K562 (cell line): ENCODE measurements at places on chromosomes 2 and 18. TPM values are rescaled to one million over a fixed set of nuclear protein-coding genes. Genes with fewer than 3 reads are reported as not detected.

DNA sequence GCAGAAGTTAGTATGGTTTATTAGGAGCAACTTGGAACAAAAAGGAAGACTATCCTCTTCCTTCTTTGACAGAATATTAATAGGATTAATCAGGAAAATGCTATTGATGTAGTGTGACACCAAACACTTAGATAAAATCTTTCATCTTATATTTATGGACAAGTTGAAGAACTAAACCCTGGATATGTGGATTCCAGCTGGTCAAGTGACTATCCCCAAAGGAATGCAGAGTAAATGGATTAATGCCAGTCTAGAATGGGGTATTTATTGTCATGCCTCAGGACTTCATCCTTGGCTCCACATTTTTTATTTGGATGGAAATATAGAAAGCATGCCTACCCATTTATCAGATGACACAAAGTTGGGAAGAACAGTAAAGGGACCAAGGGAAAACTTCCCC, 124.0 kb upstream of the TTC39C start:
- no peak overlapping the region for H3K4me3 ChIP-seq
- H3K36me3 ChIP-seq, result no peaks in the 10 kb centered on the region
- no peak for DNase-seq
- H3K4me1 ChIP-seq, result no peaks in the 10 kb centered on the region

GRCh38 chr2:55247025-55247424, 14.5 kb downstream of the RPS27A start:
- H3K4me3 ChIP-seq, result no peak overlapping the region
- H3K4me1 ChIP-seq, result no peaks in the 10 kb centered on the region
- H3K27ac ChIP-seq, result no peak overlapping the region
- no peaks in the 10 kb centered on the region for H3K27me3 ChIP-seq
- peaks cover 88% of the 10 kb centered on the region for H3K36me3 ChIP-seq

- H3K27me3 ChIP-seq, result no peaks in the 10 kb centered on the region
- H3K27ac ChIP-seq, result no peak overlapping the region
- H3K4me3 ChIP-seq, result no peak overlapping the region
- no peaks in the 10 kb centered on the region for H3K36me3 ChIP-seq
- no peaks in the 10 kb centered on the region for H3K4me1 ChIP-seq
- DNase-seq, result no peak
These were observed 194.0 kb upstream of the RBMS1 start for GRCh38 chr2:160687629-160688028.

The GPR148 gene
- total RNA-seq, result not detected in 2 replicates

GRCh38 chr2:28209261-28209691, 183.4 kb upstream of the FOSL2 start:
- H3K27ac ChIP-seq, result no peak overlapping the region
- no peak overlapping the region for H3K4me3 ChIP-seq
- H3K36me3 ChIP-seq, result no peaks in the 10 kb centered on the region
- no peaks in the 10 kb centered on the region for H3K4me1 ChIP-seq
- no peaks in the 10 kb centered on the region for H3K27me3 ChIP-seq
- no peak for DNase-seq

DNA sequence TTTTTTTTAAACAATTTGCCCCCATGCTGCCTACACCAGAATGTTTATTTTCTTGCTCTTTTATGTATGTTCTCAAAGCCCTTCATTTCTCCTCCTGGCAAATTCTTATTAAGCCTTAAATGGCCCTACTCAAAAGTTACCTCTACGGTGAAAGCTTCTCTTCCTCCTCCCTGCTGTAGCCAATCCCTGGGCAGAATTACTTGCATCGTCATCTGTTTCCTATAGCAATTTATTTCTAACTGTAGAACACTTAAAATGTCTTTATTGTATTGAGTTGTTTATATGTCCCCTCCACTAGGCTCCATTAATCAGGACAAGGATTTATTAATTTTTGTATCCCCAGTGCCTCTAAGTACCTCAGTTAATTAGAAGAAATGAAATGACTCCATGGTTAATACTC, 2.5 kb upstream of the RAD51AP2 start:
- no peak overlapping the region for H3K27ac ChIP-seq
- no peaks in the 10 kb centered on the region for H3K27me3 ChIP-seq
- H3K4me3 ChIP-seq, result no peak overlapping the region

The DPP10 gene
- not detected in 2 replicates for total RNA-seq

- no peaks in the 10 kb centered on the region for H3K4me1 ChIP-seq
- no peaks in the 10 kb centered on the region for H3K36me3 ChIP-seq
- H3K4me3 ChIP-seq, result no peak overlapping the region
- no peak for DNase-seq
- H3K27me3 ChIP-seq, result no peaks in the 10 kb centered on the region; the same call in 2 of the 3 replicates
These were observed 186.5 kb upstream of the SKOR2 start for GRCh38 chr18:47438001-47438400.

The HAAO gene
- total RNA-seq, result not detected in 2 replicates

The IGFBP2 gene
- total RNA-seq, result 0.85 and 0.93 TPM in 2 replicates

DNA sequence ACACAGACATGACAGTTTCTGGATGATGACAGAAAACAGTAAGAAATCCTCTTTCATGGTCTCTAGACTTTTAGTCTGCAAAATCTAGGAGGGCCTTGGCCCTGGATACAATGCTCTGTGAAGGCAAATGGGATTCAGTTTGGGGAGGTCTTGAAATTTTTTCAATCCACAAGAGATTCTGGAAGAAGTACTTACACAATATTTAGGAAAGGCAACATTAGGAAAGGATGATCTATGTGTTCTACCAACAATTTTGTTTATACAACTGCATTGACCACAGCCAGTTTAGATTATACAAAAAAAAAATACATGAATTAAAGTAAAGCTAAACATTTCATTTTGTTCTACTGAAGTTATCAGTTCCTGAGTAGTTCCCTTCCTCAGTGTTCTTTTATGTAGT, 208.0 kb downstream of the SRBD1 start:
- no peaks in the 10 kb centered on the region for H3K4me1 ChIP-seq
- no peak overlapping the region for H3K4me3 ChIP-seq
- no peak for DNase-seq

The ANO7 gene
- 4.1 and 5.1 TPM in 2 replicates for total RNA-seq

DNA sequence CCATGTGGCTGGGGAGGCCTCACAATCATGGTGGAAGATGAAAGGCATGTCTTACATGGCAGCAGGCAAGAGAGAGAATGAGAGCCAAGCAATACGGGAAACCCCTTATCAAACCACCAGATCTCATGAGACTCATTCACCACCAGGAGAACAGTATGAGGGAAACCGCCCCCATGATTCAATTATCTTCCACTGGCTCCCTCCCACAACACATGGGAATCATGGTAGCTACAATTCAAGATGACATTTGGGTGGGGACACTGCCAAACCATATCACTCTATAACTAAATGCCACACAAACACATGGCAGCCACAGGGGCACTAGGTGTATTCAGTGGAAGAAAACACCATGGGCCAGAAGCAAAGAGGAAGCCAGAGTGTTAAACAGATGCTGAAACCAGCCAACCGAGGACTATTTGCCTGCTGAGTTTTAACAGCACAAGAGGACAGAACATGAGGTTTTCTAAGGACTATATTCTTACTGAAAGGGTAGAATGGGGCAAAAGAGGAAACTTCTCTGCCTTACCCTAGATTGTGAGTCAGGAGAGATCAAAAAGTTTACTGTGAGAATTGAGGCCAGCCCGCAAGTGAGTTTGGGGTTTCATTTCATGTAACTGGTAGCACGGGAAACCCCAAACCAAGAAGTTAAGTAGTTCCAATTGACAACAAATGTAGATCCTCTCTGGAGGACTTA, 49.2 kb downstream of the SIGLEC15 start:
- H3K27me3 ChIP-seq, result no peaks in the 10 kb centered on the region
- no peak overlapping the region for H3K27ac ChIP-seq
- H3K4me1 ChIP-seq, result no peaks in the 10 kb centered on the region

The SIGLEC15 gene
- not detected in 2 replicates for total RNA-seq

GRCh38 chr2:235663875-235664274, 170.0 kb downstream of the AGAP1 start:
- no peak for DNase-seq
- no peak overlapping the region for H3K4me3 ChIP-seq
- no peaks in the 10 kb centered on the region for H3K27me3 ChIP-seq
- H3K36me3 ChIP-seq, result no peaks in the 10 kb centered on the region
